Right ventricle myocardium inferior (tissue), 1 donor: ENCODE measurements at places on chromosomes 4 and X. TPM values are rescaled to one million over a fixed set of nuclear protein-coding genes. Genes with fewer than 3 reads are reported as not detected.
A peak's percentile ranks its signal among the peaks of the same experiment; 100 is the strongest.

DNA sequence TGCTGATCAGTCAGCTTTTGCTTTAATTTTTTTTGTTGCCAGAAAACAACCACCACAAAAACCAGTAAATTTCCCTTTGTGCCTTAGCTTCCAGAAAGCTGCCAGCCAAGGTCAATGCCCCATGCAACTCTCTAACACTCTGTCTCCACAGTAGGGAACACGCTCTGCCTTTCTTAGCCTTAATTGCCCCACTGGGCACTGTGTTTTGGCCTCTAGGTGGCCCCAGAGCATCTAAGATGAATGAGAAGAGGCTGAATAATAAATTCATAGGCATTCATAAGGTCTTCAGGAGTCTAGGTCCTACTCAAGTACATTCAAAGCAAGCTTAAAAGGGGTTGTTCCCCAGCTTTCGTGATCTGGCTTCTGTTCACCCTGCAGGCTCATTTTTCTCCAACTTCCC lies 57.7 kb upstream of the PASD1 start:
- no peak for DNase-seq

- peak; percentile 75 for DNase-seq
These were observed 134.3 kb downstream of the AMELX start for GRCh38 chrX:11427453-11428071.

- no peak for DNase-seq
These were observed 138.8 kb downstream of the CPZ start for GRCh38 chr4:8731364-8731763.

DNA sequence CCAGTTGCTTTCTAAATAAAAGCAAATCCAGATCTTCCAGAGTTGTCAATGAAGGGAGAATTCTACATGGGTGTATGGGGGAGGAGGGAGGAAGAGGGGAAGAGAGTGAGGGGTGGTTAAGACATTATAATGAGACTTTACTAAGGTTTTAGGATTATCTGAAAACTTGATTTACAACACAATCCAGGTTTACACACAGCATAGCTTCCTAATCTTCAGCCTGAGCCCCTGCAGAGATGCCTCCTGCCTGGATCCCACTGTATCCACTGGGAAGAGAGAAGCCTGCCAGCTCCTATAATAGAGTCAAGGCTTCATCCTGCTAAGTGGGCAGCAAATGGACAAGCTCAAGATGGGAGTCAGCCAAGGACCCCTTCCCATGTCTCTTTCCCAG lies 85.6 kb upstream of the KIT start:
- no peak for DNase-seq

GRCh38 chrX:119093991-119094735 lies 21.4 kb downstream of the CT47C1 start:
- DNase-seq = no peak

GRCh38 chr4:143403553-143403820 lies 66.8 kb downstream of the GAB1 start:
- DNase-seq = no peak

DNA sequence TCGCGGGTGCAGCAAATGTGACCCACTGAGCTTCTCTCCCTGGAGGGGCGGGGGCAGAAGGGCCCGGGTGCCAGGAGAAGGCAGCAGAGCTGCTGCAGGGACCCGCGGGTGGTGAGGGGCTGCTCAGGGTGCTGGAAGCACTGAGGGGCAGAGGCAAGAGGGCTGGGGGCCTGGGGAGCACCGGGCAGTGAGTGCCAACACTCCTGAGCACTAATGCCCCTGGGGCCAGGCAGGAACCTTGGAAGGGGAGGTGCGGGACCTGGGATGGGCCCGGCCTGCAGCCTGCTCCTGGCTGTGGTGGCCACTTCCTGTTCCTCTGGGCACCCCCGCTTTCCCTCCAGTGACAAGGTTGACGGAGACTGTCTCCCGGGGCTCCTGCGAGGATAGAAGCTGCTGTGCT lies 66.5 kb upstream of the ADRA2C start:
- peak; percentile 50 for DNase-seq

- DNase-seq = no peak
These were observed 272.8 kb upstream of the PUDP start for GRCh38 chrX:7420717-7421116.

DNA sequence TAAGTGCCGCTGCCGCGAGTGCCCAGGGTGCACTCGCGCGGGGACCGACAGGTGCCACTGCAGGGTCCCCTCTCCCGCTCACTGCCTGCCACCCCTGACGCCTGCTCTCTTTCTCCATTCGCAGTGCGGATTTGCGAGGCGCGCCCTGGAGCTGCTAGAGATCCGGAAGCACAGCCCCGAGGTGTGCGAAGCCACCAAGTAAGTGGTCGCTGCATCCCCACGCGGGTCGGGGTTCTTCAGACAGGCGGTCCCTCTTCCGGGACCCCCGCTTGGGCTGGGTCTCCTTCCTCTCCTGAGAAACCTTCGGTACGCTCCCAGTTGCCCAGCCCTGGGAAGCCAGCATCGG lies 547 bp downstream of the GUCY1A1 start:
- no peak for DNase-seq

TMEM187 gene
- 6.9 TPM for total RNA-seq

FATE1 gene
- not detected for total RNA-seq

CCSER1 gene
- 12.9 TPM for total RNA-seq
